ENCODE measurements at places on chromosomes 5 and 9.

DNA sequence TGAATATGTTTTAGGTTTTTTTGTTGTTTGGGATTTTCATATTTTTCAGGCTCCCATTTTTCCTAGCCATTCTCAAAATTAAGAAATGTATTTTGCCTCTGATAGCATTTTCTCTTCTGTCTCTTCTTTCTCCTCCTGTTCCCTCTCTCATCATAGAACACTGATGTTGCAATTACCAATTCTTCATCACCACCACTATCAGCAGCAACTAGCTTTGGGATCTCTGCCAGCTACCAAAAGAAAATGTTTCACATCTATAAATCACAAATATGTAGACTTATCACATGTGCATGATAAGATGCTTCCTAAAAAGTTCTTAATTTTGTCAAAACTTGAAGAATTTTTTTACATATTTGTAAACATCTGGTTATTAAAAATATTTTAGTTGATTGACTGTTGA, 887.1 kb downstream of the MAT2B start:
- DNase-seq: no peak

GRCh38 chr9:27471366-27471765, 52.7 kb upstream of the IFNK start:
- no peak for DNase-seq

- no peak for DNase-seq
Measured at GRCh38 chr9:89863837-89864236, 259.0 kb downstream of the GADD45G start.

GRCh38 chr5:465591-466403, 22.8 kb downstream of the EXOC3 start:
- no peak for DNase-seq

DNA sequence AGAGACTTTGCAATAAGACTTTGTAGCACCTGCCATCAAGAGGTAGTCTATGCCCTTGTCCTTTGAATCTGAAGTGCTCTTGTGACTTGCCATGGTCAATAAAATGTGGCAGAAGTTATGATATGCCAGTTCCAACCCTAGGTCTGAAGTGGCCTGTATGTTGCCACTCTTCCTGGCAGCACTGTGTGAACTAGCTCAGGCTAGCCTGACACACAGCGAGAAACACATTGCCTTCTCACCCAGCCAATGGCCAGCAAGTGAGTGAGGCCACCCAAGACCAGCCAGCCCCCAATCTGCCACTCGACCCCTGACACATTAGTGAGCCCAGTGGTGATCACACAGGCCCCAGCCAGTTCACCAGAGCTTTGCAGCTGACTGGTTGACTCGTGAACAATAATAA, 52.7 kb upstream of the OSMR start:
- no peak for DNase-seq

- no peak for DNase-seq
Measured at GRCh38 chr9:37386988-37387387, 35.5 kb upstream of the GRHPR start.

DNA sequence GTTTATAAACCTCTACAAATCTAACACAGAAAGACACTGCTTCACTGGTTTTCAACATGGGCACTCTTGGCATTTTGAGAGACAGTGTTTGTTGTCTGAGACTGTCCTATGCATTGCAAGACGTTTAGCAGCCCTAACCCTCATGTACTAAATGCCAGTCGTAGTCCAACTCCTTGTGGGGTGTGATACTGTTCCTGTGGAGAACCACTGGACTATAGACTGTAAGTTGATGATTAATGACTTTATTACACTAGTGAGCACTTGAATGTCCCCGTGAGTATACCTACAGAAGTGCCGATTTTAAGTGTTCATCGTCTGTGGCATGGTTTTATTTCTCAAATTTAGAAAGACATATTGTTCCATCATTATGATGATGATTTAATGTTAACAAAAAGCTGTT, 46.2 kb downstream of the RECK start:
- no peak for DNase-seq
